ENCODE measurements at places on chromosomes 12 and 14.
A peak's percentile ranks its signal among the peaks of the same experiment; 100 is the strongest.

- no peak for DNase-seq
Observed at GRCh38 chr12:49825360-49825970, 2.7 kb downstream of the NCKAP5L start.

- no peak for DNase-seq
Observed at GRCh38 chr12:108752387-108752786, 21.1 kb upstream of the CORO1C start.

DNA sequence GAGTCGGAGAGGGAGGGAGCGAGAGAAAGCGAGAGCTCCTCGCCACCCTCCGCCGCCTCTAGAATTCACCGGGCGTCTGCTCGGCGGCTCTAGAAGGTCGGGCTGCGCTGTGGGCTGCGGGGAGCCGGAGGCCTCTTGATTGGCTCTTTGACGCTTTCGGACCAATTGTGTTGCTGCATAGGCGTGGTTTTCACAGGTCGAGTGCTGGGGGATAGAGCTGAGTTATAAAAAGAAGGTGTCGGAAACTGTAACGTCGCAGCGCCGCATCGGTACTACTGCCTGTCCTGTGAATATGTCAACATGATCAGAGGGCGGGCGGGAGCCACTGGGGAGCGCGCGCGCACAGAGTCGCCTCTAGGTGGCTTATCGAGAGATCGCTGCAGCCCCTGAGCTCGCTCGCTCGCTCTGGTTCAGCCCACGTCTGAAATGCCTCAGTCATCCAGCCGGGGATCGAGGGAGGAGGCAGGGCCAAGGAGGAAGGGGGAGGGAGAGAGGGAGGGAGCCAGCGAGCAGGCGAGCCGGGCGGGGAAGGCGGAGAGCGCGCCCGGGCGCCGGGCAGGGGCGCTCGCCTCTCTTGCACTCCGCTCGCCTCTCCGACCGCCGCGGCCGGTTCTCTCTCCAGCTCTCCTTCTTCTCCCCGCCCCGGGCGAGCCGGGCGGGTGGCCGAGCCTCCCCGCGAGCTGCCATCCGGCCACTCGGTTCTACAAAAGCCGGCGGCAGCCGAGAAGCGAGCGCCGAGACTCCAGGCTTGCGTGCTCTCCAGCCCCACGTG is at the start of gene TBX3:
TSS of gene TBX3 (minus strand) at position 78 of the 772 bp plus-strand sequence. CDS start 975 bp downstream, outside the sequence.
- peak; percentile 47 for DNase-seq

DNA sequence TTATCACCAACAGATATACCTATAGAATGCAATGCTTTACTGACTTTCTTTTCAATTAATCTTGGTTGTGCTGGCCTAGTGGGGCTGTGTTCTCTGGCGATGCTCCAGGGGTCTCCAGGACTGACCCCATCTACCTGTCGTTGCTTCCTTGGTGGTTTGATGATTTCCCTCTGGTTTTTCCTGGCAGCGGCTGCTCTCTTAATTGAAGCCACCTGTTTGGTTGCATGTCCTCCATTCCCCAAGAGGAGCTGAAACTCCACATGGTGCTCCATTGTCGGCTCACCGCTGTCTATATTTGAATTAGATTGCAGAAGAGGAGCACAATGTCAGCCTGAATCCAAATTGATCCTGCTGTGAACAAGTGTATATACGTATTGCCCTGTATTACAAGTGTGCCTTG is 7.1 kb upstream of the IFNG-AS1 start:
- DNase-seq, result no peak

- peak; percentile 35 for DNase-seq
Observed at GRCh38 chr12:66964629-66965028, 285.8 kb upstream of the GRIP1 start.

GRCh38 chr14:25574628-25575325 is 524.8 kb upstream of the STXBP6 start:
- DNase-seq, result no peak

- no peak for DNase-seq
Observed at GRCh38 chr12:55420307-55420962, 5.6 kb upstream of the OR6C76 start.

GRCh38 chr12:85834378-85834777 is 1.8 kb downstream of the RASSF9 start:
- no peak for DNase-seq

DNA sequence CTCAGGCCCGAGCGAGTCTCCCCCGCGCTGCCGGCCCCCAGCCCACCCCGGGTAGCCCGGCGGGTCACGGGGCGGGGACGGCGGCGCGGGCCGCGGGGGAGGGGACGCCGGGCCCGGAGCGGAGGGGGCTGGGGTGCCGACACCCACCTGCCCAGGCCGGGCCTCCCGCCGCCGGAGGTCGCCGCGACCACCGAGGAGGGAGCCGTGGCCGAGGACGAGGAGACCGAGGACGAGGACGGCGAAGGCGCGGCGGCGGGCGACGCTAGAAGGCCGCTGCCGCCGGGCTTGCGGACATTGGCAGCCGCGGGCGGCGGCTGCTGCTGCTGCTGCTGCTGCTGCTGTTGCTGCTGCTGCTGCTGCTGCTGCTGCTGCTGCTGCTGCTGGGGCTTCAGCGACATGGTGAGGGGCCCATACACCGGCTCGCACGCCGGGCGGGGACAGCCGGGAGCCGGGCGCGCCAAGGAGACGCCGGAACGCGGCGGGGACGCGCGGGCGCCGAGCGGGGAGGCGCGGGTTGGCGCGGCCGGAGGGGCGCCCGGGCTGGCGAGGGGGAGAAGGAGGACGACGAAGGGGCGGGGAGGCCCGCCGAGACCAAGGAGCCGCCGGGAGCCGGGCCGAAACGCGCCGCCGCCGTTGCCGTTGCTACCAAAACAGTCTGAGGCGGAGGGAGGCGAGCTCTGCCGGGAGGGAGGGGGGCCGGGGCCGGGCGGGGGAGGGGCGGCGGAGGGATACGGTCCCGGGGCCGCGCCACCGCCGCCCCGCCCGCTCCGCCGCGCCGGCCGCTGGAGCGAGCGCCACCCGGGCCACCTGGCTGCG is at the start of gene ATXN2:
TSS of gene ATXN2 (minus strand) at position 679 of the 816 bp plus-strand sequence. CDS start at position 398, 281 bp downstream.
- peak; percentile 65 for DNase-seq

GRCh38 chr12:54032086-54032619 is 697 bp upstream of the HOXC5 start:
- no peak for DNase-seq

DNA sequence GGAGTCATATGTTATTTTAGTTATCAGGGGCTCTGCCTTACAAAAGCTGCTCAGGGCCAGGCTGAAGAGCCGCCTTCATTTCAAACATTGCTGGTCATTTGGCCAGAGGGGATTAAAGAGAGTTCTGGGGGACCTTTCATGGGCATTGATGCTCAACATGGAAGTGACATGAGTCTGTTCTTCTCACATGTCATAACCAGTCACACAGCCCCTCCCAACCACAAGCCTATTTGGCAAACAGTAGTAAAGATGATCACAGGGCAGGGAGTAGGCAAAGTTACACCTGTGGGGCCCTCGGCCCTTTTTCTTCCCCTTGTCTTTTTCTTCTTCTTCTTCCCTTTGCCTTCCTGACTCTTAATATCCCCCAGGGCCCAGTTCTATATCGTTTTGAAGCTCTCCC is 33.3 kb downstream of the CFAP54 start:
- no peak for DNase-seq

DNA sequence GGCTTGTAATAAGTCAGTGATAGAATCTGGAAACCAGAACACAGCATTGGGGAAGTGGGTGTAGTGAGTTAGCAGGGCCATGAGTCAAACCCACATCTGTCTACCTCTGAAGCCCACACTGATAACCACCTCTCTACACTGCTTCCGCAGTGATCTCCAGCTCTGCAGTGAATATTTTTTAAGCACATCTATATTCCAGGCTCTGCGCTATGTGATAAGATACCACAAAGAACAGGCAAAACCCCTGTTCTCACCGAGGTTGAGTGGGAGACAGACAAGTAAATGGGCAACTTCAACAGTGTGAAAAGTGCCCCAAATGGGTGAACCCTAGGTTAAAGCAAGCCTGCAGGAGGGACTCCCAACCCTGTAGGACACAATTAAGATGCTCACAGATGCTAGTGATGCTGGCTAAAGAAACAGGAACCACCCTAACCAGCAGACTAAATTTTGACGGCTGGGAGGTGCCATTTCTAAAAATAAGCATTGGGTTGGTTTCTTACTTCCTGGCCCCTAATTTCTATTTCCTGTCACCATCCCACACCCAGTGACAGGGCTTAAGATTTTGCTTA is 375.0 kb downstream of the DPF3 start:
- peak; percentile 18 for DNase-seq

DNA sequence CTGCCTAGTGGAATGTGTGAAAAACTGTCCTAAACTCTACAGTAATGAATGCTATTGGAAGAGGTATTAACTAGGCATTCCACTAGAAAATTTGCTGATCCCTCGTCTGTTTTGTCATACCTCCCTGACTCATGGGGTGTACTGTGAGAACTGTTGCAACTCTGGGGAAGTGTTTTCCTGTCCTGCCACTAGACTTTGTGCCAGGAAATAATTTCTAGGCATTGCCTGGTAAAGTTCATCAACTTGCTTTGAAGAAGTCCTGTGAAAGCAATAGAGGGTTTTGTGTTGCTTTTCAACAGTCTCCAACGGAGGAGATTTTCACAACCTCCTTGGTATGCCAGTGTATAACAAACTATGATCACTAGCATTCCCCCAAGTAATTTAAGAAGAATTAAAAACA is 139.9 kb downstream of the AKAP6 start:
- no peak for DNase-seq

DNA sequence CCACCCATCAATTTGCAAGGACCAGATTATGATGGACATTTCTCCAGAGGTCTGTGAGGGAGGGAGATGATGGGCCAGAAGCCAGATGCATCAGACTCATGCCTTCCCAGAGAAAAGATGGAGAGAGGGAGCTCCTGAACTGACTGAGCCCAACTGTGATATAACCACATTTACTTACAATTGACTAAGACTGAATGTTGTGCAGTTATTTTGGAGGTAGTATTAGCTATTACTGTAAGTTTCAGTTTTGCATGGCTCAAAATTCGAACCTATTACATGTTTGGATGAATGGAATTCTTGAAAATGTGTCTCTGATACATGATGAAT is 211.1 kb upstream of the SFSWAP start:
- no peak for DNase-seq

DNA sequence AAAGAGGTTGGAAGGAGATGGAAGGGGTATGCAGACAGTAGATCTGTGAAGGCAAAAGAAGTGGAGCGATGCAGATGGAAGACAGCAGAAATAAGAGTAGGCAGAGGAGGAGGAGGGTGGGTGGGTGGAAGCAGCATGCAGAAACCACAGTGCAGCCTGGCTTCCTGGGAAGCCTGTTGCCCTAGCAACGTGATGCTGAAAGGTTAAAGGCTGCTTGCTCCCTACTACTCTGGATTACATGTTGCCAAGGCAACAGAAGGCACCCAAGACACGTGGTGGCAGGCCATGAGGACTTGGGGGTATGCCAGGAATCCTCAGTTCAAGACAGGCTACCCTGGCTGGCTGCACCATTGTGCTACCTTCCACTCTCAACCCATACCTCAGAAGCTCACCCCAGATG is 129.6 kb downstream of the GRIN2B start:
- DNase-seq, result no peak

DNA sequence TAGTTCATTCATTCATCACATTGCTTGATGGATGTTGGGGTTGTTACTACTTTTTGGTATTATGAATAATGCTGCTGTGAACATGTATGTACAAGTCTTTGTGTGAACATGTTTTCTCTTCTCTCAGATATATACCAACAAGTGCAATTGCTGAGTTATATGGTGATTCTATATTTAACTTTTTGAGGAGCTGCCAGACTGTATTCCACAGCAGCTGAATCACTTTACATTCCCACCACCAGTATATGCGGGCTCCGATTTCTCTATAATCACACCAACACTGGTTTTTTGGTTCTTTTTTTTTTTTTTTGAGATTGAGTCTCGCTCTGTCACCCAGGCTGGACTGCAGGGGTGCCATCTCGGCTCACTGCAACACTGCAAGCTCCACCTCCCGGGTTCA is 22.2 kb upstream of the PLEKHG6 start:
- no peak for DNase-seq

- no peak for DNase-seq
Observed at GRCh38 chr12:46005151-46005797, 14.9 kb upstream of the SCAF11 start.

- no peak for DNase-seq
Observed at GRCh38 chr12:93200291-93200917, 177.3 kb upstream of the NUDT4 start.

- DNase-seq, result peak; percentile 17
Observed at GRCh38 chr14:90193925-90194324, 62.4 kb upstream of the PSMC1 start.

DNA sequence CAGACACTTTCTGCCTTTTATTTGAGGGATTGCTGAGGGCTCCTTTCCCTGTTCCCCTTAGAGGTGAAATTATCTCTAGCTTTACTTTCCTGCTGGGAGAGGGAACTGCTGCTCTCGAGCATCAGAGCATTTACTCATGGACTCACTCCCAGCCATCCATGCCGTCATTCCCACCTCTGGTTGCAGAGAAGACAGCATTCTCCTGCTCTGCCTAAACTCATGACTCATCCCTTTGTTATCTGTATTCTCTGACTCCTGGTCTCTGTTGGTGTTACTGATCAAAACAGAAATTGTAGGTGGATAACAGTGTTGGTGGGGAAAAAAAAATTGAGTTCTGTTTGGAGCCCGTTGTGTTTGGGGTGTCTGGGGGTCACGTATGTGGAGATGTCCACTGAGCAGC is 159.3 kb downstream of the TTC8 start:
- no peak for DNase-seq

DNA sequence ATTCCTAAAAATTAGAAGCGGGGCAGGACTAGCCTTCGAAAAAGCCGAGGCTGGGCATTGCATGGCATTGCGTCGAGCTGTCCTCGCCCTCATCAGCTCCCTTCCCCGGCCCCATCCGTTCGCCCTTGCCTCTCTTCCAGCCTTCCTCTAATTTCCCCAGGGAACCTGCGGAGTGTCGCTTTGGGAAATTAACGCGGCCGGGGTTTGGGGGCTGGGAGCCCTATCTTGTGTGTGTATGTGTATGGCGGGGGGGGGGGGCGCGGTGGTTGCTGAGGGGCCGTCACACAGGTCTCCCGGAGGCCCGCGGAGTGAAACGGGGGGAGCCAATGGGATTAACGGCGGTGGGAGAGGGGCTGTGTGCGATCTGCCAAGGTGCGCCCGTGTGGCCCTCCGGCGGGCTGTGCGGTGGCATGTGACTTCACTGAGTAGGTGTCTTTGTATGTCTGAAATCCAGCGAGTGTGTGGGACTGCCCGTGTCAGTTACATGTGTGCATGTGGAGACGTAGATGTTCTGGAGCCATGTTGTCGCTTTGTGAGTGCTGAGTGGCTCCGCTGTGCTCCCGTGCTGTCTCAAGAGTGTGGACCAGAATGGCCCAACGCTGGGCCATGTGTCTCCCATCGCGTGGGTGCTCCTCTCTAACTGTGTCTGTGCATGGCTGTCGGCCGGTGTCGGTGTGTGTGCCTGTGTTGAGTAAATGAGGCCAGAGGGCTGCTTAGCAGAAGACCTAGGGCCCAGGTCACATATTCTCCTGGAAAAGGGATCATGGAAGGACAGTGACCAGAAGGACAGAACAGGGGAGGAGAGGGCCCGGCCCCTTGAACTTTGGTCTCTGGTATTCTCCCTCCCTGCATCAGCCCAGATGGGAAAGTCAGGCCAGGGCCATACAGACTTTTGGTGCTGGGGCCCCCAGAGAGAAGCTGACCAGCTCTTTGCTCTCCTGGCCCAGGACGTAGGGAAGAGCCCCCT is 1.5 kb downstream of the PTMS start:
- DNase-seq, result no peak

GRCh38 chr14:57729208-57730187 is 136.4 kb downstream of the SLC35F4 start:
- no peak for DNase-seq

- DNase-seq, result no peak
Observed at GRCh38 chr12:102182635-102183034, 15.0 kb downstream of the PMCH start.
